ENCODE measurements at places on chromosomes 1 and 21.

GRCh38 chr1:34918977-34919561 lies 10.4 kb downstream of the DLGAP3 start:
- DNase-seq: no peak

- DNase-seq: no peak
These were observed at the start of gene PLPPR5 for GRCh38 chr1:99004861-99005442. PLPPR5 (minus strand) TSS chr1:99004861; CDS start chr1:99004671, 190 bp downstream.

- DNase-seq: no peak
These were observed 20.9 kb upstream of the SLC1A7 start for GRCh38 chr1:53163291-53163768.

DNA sequence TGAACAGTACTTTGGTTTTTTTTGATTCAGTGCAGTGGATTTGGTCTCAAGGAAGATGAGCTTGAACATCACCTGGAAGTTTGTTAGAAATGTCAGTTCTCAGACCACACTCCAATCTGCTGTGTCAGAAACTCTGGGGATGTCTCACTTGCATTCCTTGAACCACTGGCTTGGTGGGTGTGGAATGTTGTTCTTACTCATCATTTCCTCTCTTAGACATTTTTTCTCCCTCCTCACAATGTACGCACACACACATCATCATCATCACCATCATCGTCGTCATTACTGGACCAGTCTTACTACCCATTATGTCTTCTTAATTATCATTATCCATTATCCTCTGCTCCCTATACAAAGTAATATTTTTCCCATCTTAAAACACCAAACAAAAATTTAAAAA lies 91.9 kb upstream of the KCNK2 start:
- DNase-seq: no peak

GRCh38 chr1:221979444-221980032 lies 237.6 kb upstream of the DUSP10 start:
- no peak for DNase-seq

DNA sequence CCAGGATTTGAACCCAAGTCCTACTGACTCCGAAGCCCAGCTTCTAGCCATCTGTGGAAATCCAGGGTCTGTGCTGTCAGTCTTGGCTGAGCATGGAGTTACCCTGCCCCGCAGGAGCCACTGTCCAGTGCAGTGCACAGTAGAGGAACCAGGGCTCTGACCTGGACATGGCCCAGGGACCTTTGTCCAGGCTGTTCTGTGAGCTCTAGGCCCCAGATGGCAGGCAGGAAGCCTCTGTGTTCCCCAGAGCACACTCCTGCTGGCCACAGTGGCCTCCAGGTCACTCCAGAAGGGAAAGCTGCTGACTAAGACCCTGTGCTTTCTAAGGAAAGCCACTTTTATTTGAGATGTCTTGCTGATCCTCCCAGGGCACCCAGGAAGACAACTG lies 13.8 kb downstream of the S100A7A start:
- DNase-seq: no peak

DNA sequence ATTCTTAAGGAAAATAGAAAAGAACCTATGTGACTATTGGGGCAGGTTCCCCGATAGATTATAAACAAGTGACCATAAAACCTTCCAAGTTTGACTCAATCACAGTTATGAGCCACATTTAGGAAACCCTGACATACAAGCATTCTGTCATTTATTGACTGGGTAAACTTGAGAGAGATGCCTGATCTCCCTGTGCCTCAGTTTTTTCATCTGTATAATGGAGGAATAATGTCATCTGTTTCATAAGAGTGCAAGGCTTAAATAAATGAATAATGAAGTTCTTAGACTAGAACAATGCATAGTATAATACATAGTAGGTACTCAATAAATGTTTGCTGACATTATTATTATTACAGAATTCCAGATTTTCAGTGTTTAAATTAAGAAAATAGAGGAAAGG lies 18.9 kb upstream of the EEIG2 start:
- DNase-seq: no peak

Data from activated CD4-positive, CD25-positive, alpha-beta regulatory T cell treated with anti-CD3 and anti-CD28 coated beads, Interleukin-2, amount 50 U/mL, for 16 hours (primary cell).